ENCODE measurements at places on chromosomes 6 and 20.

DNA sequence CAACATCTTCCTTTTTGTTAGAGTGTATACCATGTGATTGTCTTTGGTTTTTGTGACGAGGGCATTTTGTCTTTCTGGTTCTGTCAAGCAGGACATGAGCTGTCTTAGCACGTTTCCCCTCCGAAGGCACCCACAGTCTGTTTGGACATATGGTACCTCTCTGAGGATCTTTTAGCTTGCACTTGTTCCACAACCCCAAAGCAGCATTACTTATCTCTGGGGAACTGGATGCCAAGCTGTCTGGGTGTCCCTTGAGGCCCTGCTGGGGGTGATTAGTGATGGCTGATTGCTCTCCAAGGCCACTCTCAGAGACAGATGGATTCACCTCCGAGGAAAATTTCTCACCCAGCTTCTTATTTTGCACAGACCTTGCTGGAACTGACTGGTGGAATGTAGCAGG is 445.0 kb upstream of the CHD6 start:
- DNase-seq: no peak

GRCh38 chr6:52155791-52156576 is 30.2 kb upstream of the IL17A start:
- no peak for DNase-seq

GRCh38 chr6:118722829-118723813 is 71.7 kb upstream of the CEP85L start:
- DNase-seq: no peak

- no peak for DNase-seq
Observed at GRCh38 chr6:119052987-119053386, 25.5 kb downstream of the FAM184A start.

GRCh38 chr20:20096421-20096820 is 44.1 kb downstream of the CFAP61 start:
- DNase-seq: no peak

DNA sequence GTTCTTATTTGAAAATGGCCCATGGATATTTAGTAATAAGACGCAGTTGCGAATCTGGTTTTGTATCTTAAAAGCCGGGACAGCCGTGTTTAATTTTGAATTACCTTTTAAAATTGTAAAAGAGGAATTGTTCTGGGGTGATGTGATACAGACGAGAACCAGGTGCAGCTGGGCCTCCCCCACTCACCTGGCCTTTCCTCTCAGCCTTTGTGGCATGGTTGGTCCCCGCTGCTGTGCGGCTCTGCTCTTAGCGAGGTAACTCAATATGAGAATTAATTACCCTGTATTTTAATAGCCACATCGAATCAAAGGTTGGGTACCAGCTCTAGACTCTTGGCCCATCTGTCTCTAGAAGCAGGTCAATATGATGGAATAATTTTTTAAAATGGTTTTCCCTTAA is 56.5 kb upstream of the DACT2 start:
- DNase-seq: no peak

DNA sequence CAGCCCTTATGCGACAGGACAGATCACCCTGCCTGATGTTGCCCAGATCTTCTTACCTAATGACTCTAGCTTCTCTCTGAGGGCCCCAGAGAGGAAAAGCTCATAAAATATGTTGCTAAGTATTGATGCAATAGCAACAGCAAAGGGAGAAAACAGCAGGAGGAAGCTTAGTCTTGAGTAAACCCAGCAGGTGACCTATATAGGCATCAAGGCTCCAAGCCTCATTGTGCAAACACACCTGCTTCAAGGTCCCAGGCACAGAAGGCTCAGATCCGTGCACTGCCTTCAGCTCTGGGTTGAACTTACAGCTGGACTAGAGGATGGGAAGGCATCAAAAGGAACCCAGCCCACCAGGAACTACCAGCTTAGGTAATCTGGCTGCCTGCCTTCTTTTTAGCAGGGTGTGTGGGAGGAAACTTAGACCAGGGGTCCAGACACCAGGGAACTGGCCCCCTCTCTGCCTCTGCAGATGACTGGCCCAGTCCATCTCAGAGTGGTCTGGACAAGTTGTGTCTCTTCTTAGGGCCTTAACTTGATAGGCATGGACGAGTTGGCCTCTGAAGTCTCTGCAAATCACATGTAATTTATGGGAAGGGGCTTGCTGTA is 34.4 kb downstream of the TGM3 start:
- DNase-seq: no peak

DNA sequence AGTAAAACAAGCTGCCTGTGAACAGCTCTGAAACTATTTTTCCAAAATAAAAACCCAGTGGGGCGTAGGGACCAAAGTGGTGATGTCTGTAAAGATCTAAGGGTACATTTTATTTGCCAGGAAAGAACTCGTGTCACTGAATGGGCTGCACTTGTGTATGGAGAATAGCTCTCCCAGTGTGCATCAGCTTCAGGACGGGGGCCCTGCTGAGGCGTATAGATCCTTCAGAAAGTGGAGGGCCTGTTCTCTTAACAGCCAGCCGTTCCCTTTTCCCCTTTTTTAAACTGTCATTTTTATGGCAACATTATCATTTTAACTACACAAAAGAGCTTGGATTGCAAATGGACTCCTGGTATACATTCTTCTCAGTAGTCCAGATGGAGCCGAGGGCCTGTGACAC is 137.3 kb downstream of the TMEM242 start:
- DNase-seq: no peak

DNA sequence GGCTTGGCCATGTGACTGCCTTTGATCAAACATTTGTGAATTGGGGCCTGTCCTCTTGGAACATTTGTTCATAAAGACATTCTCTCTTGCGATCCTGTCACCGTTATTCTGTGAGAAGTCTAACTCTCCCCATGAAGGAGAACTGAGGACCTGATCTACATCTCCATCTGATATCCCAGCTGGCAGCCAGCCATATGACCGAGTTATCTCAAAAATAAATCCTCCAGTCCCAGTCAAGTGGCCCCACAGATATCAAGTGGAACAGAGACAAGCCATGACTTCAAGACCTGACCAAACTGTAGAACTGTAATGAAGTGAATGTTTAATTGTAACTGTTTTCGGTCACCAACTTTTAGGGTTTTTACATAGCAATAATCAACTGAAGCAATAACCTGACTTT is 25.7 kb downstream of the SNX3 start:
- no peak for DNase-seq

- no peak for DNase-seq
Observed at GRCh38 chr6:47810885-47811284, 29.1 kb downstream of the OPN5 start.

DNA sequence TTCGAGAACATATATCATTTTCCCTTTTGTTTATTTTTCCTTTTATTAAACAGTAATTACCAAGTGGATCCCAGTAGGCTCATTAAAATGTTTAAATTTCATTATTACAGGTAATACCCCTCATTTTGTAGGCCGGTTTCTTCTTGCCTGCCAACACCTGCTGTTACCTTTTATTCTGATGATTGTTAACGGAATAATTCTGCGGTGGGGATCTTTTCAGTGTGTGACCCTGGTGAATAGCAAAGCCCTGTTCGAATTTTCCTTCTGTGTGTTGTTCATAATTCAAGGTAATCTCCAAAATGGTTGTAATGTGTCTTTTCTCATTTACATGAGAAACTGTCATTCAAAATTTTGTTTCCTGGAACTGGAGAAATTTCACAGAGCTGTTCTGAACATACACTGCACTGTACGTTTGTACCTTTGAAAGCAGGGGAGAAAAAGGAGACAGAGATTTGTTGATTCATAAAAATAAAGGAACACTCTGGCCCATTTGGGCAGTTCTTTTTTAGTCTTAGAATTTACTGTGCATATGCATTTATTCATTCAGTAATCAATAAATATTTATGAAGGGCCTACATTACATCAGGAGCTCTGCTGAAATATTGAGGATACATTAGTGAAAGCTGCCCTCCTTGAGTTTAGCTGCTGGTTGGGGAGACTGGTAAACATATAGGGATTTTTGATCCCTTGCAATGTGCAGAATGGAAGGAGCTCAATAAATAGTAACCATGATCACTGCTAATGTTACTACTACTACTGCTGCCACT is 502.0 kb downstream of the QKI start:
- DNase-seq: no peak

GRCh38 chr20:42018979-42019378 is 400.8 kb upstream of the CHD6 start:
- no peak for DNase-seq

GRCh38 chr6:166969390-166970002 is 13.1 kb upstream of the RNASET2 start:
- no peak for DNase-seq

DNA sequence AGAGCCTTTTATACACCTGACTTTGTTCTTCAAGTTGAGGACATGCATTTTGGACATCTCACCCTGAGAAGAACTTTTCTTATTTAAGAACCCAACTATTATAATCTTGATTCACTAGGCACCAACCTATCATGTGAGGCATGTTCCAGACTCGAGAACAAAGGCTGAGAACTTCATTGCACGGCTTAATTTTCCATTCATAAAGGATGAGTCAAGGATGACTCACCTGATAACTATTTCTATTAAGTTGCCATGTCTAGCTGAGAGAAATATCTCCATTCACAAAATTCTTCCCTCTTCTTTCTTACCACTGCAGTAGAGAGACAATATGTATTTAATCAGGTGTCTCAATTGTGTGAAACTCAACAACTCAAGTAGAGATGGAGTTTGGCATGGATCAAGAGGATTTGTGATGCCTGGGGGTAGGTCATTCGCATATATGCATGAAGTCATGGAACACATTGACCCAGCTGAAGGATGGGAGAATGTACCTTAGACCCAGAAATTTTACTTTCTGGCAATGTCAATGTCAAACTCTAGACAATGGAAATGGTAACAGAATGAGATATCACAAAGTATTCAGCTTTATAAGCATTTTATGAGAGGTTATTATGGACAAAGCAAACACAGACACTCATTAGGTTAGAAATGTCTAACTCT is 208.7 kb upstream of the PRND start:
- DNase-seq: no peak

GRCh38 chr20:31497838-31498540 is 16.3 kb upstream of the HM13 start:
- DNase-seq: no peak

- DNase-seq: no peak
Observed at GRCh38 chr6:133886104-133886775, 2.7 kb upstream of the TCF21 start.

DNA sequence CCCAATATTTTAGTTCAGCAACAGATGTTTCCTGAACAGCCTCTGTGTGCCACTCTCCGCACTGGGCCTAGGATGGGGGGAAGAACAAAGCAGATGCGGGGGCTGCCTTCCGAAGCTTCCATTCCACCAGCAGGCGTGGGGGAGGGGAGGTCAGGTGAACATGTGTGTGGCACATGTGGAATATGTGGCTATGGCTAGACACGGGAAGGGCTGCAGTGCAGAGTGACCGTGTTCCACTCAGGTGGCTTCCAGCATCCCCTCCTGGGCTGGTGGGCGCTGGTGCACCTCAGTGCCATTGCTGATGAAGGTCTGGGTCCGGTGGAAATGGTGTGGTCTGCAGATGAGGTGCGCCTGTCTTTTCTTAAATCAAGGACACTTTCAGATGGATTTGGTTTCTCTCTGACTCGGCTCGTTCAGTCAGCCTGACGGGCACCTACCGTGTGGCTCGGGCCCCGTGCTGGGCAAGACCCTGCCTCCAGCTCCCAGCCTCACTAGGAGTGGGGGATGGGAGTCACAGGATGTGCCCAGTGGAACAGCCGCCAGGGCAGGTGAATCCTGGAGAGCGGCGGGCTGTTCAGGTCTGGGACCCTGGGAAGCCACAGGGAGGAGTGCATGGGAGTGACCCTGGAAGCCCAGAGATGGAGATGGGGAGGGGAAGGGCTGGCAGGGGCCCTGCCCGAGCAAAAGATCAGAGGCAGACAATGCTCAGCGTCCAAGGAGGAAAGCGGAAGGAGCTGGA is 111.0 kb downstream of the SYCP2 start:
- DNase-seq: no peak

DNA sequence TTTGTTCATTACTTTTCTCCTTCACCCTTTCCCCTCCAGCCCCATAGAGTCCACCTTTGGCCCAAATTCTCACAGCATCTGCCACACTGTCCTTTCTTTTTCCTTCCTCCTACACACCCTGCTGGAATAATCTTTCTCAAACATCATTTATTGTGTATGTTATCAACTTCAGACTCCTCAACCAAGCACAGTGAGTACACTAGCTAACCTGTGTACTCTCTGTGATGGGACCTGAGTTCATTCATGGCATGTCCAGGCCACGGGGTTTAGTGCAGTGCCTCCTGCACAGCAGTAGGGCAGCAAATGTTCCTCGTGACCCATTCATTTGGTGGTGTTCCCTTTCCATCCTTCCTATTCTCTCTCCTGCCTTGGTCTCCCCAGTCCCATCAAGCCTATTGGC is 7.1 kb upstream of the ARMC12 start:
- no peak for DNase-seq

DNA sequence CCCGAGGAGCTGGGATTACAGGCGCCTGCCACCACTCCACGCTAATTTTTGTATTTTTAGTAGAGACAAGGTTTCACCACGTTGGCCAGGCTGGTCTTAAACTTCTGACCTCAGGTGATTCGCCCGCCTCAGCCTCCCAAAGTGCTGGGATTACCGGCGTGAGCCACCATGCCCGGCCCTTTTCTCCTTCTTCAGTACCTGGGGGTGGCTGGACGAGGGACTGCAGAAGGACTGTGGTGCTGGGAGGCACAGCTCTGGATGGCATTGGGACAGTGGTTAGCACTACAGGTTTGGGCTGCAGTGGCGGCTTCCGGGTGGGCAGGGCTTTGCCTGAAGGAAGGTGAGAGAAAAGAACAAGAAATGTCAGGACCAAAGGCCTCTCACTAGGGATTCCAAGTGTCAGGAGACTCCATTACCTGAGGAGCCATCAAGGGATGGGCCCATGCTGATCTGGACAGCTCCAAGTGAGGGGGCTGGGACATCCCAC is 7.4 kb downstream of the ATF6B start:
- DNase-seq: no peak

DNA sequence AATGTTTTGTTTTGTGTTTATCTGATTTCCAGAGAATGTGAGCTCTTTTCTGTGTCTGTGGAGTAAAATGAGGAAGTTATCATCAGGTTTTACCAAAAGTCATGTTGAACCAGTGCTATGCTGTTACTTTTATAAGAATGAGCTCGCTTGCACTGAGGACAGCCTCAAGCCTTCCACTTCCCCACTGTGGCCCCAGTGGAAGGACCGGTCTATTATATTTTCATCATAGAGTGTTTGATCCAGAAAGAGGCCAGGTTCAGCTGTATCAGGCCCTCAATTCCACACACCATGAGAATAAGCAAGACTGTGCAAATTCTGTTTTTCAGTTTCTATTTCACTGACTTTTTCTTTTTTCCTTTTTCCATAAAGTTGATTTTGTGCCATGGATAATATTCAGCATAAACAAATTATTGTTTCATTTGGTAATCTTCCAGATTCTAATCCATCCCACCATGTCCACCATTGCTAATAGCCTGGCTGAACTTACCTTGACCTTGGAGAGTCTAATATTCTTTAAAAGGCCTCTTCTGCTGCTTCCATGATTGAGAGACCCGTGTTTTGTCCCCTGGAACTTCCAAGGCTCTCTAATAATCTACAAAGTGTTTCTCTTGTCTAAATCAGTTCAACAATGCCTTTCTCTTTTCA is 286.2 kb downstream of the THBS2 start:
- no peak for DNase-seq

- no peak for DNase-seq
Observed at GRCh38 chr20:53077373-53078205, 105.4 kb downstream of the TSHZ2 start.

All from bone marrow (tissue), 2 donors.